ENCODE measurements at places on chromosomes 6 and 20. TPM values are rescaled to one million over a fixed set of nuclear protein-coding genes. Genes with fewer than 3 reads are reported as not detected.

OR2B2 gene
- not detected for total RNA-seq

DNA sequence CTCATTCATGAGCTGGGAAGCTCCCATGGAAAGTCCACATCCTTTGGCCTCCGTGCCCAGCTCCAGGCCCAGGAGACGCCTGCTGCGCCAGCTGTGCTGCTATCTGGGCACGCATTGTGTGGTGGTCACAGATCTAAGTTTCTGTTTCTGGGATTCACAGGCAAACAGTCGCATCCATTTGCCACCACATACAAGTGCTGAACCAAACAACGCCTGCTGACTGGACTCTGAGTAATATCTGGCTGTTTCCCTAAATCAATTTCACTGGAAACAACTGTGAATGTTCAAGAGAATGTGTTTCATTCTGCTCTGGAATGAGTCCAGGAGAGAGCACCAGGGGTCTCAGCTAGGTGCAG lies 45.5 kb downstream of the IRF4 start:
- DNase-seq, result peak; percentile 36

PI16 gene
- total RNA-seq, result not detected

- DNase-seq, result no peak
Observed at GRCh38 chr6:110676396-110676795, 138.9 kb downstream of the CDK19 start.

DNA sequence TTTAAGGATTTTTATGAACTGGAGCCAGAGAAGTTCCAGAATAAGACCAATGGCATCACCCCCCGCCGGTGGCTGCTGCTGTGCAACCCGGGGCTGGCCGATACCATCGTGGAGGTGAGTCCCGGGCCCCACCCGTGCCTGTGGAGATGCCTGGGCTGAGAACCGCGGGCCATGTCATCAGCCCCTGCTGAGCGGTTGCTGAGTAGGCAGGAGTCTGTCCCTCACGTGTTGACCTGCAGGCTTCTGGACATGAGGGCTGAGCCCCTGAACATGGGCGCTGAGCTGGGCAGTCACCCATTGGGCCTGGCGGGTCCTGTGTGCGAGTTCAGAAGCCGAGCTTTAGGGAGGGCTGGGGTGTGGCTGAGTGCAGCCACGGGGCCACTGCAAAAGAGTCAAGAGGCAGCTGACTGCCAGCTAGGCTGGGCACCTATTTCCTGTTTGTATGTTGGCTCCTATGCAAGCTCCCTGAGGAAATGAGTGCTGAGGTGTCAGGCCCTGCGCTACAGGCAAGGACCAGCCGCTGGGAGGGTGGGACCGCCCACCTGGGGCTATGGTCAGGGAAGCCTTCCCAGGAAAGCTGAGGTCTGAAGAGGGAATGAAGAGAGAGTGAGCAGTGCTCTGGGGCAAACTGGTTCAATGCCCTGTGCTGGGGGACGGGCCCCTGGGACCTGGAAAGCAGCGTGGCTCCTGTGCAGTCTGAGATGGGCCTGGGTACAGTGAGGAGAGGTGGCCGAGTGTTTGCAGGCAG lies 34.3 kb downstream of the PYGB start:
- no peak for DNase-seq

GRCh38 chr20:58461899-58462298 lies 53.3 kb downstream of the APCDD1L start:
- peak; percentile 53 for DNase-seq

GLP1R gene
- total RNA-seq, result not detected

LY6G6F gene
- total RNA-seq, result not detected

STMND1 gene
- total RNA-seq, result not detected

- DNase-seq, result no peak
Observed at GRCh38 chr6:1022719-1023118, 289.2 kb upstream of the FOXQ1 start.

GRCh38 chr6:135270676-135271536 lies 89.8 kb downstream of the MYB start:
- no peak for DNase-seq

ANGPT4 gene
- total RNA-seq, result 0.02 TPM

- DNase-seq, result peak; percentile 16
Observed at GRCh38 chr6:83958241-83958685, 75.3 kb upstream of the MRAP2 start.

DNA sequence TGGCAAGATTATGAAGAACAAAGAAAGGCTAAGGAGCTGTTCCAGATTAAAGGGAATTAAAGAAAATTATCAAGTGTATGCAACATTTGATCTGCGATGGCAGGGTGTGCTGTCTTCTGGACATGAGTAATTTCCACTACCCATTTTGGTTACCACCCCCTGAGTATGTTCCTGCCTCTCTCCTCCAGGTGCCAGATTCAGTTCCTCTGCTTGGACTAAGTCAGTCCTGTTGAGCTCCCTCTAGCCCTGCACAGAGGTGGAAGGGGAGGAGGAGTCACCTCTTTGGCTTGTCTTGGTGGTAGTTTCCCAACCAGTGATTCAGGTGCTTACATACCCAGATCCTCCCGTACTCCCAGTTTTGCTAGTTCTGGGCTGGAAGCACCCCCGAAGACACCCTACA lies 22.2 kb upstream of the SNRPB2 start:
- DNase-seq, result no peak

GRCh38 chr20:9867196-9867980 lies 28.5 kb upstream of the PAK5 start:
- DNase-seq, result no peak

PPP1R3G gene
- total RNA-seq, result not detected

- DNase-seq, result peak; percentile 18
Observed at GRCh38 chr6:111874025-111874415, 768 bp upstream of the FYN start.

DNA sequence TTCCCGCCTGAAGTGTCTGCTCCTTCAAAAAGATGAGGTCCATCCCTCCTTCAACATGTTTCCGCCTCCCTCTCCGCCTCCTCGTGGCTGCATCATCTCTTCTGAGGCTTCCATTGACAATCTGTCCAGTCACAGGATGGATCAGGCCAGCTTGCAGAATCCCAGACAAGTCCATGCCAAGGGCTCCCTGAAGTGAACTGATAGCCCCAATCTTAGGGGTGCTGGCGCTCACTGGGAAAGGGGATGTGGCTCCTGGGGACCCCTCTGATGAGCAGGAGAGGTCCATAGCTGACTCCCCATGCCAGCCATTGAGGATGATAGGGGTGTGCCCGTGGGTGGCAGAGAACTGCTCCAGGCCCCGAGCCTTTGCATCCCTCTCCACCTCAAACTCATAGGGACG lies 48.6 kb upstream of the EMILIN3 start:
- no peak for DNase-seq

- DNase-seq, result no peak
Observed at GRCh38 chr20:60804240-60804917, 447.7 kb upstream of the CDH4 start.

DNA sequence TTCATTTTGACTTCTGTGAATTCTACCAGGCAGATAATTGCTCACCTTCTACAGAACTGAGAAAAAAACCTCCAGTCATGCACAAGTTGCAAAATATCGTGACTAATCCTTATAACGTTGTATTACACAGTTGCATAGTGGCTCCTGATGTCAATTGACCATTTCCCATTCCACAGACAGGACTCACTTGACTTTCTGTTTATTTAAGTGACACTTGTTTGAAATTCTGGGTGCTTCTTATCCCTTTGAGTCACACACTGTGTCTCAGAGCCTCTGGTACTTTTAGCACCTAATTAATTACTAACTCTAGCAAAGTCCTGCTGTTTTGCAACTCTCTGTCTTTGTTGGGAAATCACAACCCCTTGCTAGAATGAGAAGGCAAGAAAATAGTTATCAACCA lies 16.2 kb upstream of the RSPO3 start:
- peak; percentile 82 for DNase-seq

RIPOR3 gene
- total RNA-seq, result not detected

NAPB gene
- total RNA-seq, result 4.2 TPM

GRCh38 chr6:32664827-32665362 lies 1.6 kb downstream of the HLA-DQB1 start:
- no peak for DNase-seq

DNA sequence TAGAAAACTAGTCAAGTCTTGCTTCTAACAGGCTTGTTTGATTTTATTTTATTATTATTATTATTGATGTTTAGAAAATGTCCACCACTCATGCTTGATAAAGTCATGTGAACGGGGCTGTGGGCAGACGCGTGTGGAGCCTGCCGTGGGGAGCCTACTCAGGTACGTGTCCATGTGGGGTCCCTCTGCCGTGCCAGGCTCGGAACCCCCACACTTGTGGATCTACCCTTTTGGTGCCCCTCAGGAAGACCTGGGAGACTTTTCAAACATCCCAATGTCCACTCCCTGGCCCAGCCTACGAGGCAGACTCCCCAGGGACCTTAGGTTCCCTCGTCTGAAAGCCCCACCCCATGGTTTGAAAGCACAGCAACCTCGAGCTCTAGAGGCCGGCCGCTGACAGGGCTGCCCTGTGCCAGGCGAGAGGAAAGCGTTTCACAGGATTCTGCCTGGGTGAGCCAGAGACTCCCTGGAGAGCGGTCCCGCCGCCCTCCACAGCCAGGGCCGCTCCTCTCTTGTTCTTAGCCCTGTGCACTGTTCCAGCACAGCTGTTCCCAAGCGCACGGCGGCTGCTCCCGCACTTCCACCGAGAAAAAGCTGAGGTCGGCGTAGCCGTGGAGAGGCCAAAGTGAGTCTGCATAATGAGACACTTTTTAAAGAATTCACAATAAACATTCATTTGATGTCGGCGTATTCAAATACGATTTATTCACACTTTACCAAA lies 249.7 kb downstream of the TTLL2 start:
- no peak for DNase-seq

DNA sequence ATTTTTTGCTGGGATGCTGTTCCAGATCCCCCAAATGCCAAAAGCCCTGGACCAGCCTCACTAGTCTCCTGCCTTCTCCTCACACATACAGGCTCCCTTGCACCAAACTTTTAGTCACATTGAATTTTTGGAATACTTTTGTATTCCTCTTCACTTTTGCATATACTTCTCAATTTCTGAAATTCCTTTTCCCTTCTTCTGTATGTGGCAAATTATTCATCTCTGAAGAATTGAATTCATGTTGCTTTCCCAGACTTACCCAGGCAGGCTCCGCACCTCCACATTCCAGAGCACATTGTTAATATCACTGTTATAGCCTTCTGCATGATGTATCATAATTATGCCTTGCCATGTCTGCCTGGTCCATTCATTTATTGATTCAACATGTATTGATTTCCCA lies 255.3 kb upstream of the POU3F2 start:
- DNase-seq, result peak; percentile 2

DNA sequence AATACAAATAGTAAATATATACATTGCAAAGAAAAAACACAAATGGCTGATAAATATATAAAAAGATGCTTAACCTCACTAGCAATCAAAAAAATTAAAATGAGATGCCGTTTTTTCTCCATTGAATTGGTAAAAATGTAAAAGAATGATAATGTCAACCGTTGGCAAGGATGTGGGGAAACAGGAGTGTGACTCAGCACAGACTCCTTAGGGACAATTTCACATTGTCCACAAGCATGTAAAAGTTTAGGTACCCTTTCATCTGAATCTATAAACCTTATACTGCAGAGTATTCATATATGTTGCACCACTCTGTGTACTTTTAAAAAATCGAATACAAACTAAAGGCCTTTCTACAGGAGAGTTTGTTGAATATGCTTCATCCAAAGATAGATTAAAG lies 143.1 kb upstream of the RREB1 start:
- DNase-seq, result no peak

DNA sequence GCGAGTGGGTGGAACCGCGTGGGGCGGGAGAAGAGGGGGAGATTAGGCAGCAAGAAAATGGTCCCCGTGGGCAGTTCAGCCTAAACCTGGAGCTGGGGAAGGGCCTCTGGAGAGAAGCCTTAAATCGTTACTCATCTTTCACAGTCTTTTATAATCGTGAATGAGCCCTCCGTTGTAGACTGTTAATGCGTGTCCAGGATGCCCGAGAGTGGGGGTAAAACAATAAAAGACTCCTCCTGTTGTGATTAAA lies 11.0 kb upstream of the ELOVL5 start:
- no peak for DNase-seq

- DNase-seq, result no peak
Observed at GRCh38 chr6:25086500-25087091, 150.8 kb upstream of the RIPOR2 start.

HLA-DQA1 gene
- total RNA-seq, result not detected

CTAGE9 gene
- total RNA-seq, result not detected

SPATS1 gene
- total RNA-seq, result not detected

UNC5CL gene
- total RNA-seq, result 0.37 TPM

PBOV1 gene
- not detected for total RNA-seq

- DNase-seq, result no peak
Observed at GRCh38 chr20:33568378-33568777, 78.5 kb downstream of the CBFA2T2 start.

DNA sequence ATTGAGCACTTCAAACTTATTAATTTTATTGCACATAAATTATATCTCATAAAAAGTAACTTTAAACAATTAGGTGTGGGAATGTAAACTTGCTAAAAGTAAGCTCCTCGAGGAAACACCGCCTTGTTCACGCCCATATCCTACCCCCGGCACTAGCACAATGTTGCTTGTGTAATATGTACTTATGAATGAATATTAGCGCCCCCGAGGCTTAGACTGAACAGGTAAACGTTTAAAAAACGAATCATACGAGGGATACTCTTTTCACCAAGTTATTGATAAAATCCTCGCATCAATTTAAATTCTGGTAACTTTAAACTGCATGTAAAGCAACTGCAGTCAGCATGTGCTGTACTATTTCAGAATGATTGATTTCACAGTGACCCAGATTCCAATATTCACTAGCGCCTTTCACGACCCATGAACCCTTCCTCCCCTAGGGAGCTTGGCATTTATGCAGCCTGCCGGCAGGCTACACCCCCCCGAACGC lies 637 bp downstream of the TFB1M start:
- DNase-seq, result peak; percentile 26

- no peak for DNase-seq
Observed at GRCh38 chr20:17589161-17589834, 19.4 kb downstream of the DSTN start.

DNA sequence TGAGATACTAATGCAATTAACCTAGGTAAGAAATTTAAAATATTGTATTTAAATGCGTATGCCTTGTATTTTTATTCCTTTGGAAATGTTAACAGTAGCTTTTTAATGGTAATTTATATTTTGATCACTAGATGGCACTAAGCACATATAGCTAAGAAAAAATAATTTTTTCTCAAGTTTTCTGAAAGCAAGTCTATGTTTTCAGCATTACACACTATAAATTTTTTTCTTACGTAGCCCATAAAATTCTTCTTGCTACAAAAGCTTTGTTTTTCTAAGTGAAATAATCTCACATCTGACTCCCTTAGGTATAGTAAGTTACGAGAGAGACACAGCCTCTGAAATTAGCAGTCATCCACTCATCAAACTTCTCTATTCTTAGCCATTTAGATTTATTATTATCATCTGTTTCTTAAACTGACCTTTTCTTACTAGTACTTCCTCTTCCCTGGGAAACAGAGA lies 35.7 kb downstream of the TSPYL4 start:
- no peak for DNase-seq

GRCh38 chr6:46484081-46484820 lies 7.0 kb downstream of the RCAN2 start:
- DNase-seq, result no peak

C6orf163 gene
- 1.0 TPM for total RNA-seq

DNA sequence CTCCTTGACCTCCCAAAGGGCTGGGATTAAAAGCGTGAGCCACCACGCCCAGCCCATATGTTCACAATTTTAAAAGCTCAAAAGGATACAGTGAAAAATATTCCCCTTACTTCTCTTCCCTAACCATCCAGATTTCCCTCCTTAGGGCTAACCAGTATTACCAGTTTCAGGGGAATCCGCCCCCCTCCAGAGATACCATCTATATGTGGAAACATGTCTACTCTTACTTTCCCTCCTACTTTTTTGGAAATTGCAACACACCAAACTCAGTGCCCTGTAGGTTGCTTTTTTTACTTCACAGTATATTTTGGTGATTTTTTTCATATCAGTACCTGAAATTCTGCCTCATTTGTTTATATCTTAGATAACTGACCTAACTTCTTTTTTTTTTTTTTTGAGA lies 6.9 kb upstream of the RPL10A start:
- no peak for DNase-seq
